ENCODE measurements at places on chromosomes 7 and 10.

GRCh38 chr7:114084002-114084471 is 165.2 kb upstream of the PPP1R3A start:
- DNase-seq, result no peak

GRCh38 chr7:30657131-30657530 is 25.1 kb downstream of the CRHR2 start:
- no peak for DNase-seq

GRCh38 chr10:90917968-90918318 is 2.9 kb downstream of the ANKRD1 start:
- DNase-seq, result no peak

DNA sequence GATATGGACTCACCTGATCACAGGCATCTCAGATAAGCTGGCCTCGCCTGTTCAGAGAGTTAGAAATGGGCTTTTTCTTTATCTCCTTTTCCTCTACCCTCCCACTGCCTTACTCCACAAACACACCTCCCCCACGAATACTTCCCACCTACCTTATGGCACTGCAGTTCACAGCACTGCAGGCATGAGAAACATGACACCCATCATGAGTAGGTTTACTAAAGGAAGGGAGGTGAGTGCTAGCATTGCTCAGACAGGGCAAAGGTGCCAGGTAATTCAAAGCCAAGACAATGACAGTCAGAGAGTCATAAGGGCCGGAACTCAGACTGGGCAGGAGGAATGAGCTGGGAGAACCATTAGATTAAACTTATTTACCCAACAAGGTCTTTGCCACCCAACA is 220.6 kb downstream of the FAM107B start:
- no peak for DNase-seq

DNA sequence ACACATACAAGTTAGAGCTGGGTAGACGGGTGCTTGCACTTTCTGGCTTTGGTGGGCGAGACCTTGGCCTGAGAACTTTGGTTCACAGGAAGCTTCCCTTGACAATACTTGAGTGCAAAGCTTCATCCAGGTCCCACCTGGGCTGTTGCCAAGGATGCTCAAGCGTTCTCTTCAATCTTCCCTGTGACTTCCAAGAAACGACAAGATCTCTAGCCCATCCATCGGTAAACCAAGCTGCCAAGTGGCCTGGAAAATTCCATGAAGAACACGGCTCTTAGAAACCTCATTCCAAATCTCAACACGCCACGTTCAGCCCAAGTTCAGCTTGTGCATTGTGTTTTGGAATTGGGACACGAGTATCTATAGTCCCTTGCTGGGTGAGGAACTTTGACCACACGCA is 84.7 kb downstream of the CHST15 start:
- DNase-seq, result no peak

- no peak for DNase-seq
Measured at GRCh38 chr7:80057488-80057887, 77.1 kb upstream of the GNAI1 start.

DNA sequence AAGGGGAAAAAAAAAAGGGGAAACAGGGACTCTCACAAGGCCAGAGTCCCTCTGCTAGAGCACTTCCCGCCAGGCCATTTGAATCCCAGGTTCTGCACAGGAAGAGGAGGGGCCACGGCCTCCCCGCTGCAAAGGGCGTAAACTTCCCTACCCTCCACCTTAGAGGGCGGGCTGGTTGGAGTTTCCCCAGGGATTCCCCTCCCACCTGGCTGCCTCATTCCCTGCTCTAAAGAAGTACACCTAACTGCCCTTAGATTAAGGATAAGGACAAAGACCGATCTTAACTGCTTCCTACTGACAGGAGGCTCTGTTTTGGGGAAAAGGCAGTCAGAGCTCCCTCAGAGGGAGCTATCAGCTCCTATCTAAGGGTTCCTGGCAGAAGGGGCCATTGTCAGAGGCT is 102.0 kb upstream of the ARMC3 start:
- peak; percentile 11 for DNase-seq

DNA sequence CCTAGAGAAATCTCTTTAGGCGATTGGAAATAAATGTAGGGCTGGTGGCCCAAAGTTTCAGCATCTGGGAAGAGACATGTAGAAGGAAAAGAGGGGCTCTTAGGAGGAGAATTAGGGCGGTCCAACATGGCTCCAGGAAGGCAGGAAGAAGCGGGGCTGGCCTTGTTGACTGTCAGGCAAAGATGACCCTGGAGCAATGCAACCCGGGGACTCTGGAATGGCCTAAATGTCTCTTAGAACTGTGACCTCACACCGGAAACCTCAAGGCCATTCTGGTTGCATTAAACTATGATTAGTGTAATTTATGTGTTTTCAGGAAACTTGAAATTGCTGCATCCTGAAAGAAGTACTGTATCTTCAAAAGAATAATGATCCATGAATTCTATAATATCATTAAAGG is 66.8 kb downstream of the NRP1 start:
- DNase-seq, result no peak

GRCh38 chr7:44185729-44186128 is 3.5 kb downstream of the GCK start:
- no peak for DNase-seq

DNA sequence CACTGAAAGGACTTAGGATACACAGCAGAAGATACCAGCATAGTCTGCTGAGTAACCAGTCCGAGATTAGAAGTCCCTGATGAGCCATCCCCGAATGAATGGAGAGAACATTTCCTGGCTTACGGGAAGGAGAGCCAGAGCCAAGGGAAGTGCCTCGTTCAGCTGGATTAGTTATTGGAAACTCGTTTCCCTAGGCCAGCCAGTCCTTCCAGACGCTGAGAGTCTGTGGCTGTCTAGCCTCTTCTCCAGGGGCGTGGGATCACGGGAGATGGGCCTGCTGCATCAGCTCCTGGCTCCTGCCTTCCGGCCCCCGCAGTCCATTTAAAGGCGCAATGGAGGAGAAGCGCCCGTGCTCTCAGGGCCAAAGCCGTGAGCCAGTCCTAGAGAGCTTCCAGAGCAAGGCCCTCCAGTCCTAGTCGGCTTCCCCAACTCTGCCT is 712.8 kb downstream of the PARD3 start:
- no peak for DNase-seq

- no peak for DNase-seq
Measured at GRCh38 chr7:44398953-44399574, 73.7 kb upstream of the CAMK2B start.

DNA sequence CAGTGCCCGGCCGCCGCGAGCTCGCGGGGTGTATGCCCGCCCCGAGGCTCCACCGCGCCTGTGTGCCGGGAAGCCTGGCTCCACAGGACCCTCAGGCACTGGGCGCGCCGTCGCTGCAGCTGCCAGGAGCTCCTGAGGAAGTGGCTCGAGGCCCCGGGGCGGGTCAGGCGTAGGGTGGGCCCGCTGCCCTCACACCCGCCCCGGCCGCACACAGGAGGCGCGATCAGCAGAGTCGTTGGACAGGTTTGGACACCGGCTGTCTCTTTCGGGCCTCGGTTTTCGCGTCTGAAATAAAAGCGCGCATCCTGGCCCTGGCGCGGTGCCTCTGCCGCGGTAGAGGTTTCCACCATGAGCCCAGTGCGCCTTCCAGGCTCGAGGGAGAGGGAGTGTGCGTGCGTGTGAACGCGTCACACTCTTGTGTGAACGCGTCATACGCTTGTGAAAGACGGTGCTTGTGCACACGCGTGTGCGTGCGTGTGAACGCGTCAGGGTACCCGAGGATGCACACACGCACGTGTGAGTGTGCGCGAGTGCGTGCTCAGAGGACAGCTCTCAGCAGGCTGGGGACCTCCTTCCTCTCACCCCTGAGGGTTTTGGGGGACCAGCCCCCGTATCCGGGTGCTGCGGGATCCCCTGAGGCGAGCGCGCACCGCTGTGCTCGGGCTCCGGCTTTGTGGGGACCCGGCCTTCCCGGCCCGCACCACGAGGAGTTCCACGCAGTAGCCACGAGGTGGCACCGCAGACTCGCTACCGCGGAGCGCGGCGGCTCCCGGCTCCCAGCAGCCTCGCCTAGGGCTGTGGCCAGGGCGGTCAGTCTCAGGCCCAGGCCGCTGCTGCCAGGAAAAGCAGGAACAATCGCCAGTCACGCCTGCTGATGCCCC is 83.8 kb downstream of the BMS1 start:
- DNase-seq, result peak; percentile 61

DNA sequence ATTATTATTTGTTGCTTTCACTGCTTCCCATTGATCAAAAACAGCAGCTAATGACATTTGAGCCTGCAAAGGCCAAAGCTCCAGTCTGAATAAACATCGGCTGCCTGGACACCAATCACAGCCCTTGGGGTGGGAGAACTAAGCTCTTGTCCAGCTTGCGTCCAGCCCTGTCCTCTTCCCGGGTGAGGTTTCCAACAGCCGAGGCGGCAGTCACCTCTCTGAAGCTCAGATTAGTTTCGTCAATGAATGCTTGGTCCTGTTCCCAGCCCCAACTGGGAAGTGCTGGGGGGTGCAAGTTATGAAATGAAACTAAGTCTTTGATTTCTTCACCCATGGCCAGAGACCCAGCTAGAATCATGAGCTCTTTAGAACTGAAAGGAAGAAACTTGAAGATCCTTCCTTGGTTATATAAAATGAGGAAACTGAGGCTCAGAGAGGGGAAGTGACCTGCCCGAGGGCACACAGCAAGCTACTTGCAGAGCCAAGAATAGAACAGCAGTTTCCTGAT is 114.0 kb upstream of the TCF7L2 start:
- DNase-seq, result no peak

DNA sequence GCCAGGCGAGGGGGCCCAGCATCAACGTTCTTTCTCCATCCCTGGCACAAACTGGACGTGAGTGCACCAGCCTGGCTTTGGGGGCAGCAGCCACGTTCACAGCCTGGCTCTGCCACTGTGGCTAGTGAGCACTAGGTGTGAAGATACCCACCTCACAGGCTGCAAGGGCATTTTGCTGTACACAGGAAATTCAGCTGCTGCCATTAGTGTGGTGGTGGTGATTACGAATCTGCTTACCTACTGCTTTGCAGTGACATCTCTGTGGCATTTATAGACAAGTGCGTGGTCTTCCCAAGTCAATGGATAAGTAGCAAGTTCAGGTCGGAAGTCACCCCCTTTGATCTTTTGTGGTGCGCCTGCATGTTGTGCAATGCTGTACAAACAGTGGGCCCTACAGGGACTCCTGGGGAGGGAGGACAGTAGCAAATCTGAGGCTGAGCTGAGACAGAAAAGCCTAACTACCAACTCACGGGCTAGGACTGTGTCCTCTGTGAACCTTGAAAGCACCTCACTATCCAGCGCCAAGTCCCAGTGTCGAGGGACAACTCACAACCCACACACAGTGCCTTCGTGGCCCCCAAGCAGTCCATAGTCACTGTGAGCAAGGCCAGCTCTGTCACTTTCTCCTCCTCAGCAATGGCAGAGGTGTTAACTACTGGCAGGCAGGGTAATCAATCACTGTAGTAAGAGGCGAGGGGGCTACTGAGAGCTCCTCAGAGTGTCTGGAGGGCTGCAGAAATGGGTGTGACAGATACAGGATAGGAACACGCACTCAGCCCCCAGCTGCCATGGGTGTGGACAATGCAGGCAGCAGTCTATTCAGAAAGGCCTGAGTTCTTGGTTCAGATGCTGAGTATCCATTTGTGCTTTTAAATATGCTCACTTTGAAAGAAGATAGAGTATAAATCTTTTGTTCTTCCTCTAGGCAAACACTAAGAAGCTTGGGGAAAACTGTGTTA is 17.0 kb upstream of the MMP21 start:
- DNase-seq, result no peak

GRCh38 chr7:1510780-1511154 is 6.6 kb upstream of the INTS1 start:
- no peak for DNase-seq

GRCh38 chr10:13099144-13099665 is 758 bp upstream of the OPTN start:
- peak; percentile 76 for DNase-seq

DNA sequence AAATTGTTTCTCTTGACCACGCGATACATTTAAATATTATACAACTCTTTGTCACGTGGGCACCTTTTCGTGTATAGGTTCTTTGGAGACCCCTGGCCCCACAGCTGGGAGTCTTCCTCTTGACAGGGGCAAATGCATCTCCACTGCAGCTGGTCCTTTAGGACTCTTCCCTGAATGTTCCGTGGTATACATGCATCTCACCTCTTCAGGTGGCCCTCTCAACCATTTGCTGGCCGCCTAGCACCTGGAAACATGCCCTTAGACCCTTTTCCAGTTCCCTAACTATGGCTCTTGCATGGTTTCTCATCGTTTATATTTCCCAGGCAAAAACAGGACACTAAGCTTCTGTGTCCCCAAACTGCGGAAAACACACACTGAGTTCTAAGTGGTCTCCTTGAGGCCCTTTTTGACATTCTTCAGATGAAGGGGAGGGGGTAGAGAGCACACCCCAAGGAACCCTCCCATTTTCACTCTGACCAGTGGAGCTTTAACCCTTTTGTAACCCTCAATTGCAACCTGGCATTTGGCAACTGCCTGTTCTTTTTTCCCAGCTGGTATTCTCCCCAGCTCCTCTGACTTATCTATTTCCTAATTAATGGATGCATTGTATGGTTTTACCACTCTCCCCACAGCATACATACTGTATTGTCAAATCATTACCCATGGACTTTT is 20.6 kb downstream of the HNRNPA2B1 start:
- no peak for DNase-seq

GRCh38 chr10:90302758-90303481 is 554.9 kb downstream of the HTR7 start:
- DNase-seq, result no peak

- DNase-seq, result no peak
Measured at GRCh38 chr10:69726850-69727249, 74.9 kb upstream of the COL13A1 start.

- no peak for DNase-seq
Measured at GRCh38 chr7:123533929-123534382, 439 bp downstream of the IQUB start.

- DNase-seq, result no peak
Measured at GRCh38 chr10:28777911-28778310, 100.6 kb downstream of the BAMBI start.

GRCh38 chr10:52525761-52526160 is 211.7 kb downstream of the DKK1 start:
- no peak for DNase-seq

DNA sequence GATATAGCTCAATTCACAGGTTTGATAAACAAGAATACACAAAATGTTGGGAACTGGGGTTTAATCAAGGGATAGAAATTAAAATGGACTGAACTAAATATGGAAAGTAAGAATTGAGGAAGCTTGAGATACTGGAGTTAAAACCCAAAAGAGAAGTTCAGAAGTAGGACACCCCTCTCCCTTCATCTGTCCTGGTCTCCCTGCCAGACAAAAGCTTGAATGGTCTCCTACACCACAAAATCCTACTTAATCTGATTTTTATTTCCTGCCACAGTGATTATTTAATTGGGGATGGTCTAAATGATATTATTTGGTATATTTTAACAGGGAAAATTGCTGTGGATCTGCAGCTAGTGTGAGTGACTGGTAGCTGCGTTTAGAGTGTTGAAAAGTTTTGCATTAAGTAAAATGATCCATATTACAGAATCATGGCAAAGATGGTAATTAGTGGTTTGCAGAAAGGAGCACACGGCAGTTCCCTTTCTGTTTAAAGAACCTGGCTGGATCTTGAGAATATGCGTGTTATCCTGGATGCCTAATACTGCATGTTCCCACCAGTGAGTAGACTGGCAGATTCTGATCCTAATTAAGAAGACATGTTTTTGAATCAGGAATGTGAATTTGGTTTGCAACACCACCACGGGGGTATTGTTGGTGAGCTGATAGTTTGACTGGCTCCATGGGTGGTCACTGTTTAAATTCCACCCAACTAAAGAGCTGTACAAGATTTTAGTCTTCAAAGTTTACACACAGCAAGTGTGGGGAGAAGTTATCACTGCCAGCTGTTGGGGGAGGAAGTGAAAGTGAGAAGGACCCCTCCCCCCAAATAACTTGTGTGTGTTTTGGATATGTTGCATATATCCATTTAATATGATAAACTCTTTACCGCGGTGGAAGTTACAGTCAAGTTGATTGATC is 5.5 kb downstream of the RBM20 start:
- DNase-seq, result no peak

Data from SK-MEL-5 (cell line).